ENCODE measurements at places on chromosomes 3 and 15. TPM values are rescaled to one million over a fixed set of nuclear protein-coding genes. Genes with fewer than 3 reads are reported as not detected.

The CDAN1 gene
- 7.6 TPM for total RNA-seq

The DRD3 gene
- total RNA-seq = not detected

The RTP1 gene
- total RNA-seq = not detected

The HTR3D gene
- not detected for total RNA-seq

The TNFSF10 gene
- total RNA-seq = 20.6 TPM
